ENCODE measurements at places on chromosomes 3 and 15.

DNA sequence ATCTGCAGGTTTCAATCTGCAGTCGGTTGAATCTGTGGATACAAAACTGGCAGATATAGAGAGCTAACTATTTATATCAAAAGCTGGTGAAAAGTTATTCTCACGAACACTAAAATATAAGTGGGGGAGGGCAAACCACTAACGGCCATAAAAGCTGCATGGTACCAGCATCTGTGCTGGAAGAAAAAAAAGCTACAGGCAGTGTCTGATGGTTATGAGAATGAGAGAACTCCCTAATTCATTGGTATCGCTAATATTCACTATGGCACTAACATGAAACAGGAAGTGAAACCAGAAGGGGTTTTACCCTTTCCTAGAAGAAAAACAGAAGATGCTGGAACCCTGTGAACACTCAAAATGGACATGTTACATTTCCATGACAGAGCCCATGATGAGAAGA is 15.9 kb downstream of the CEP70 start:
- DNase-seq = no peak

DNA sequence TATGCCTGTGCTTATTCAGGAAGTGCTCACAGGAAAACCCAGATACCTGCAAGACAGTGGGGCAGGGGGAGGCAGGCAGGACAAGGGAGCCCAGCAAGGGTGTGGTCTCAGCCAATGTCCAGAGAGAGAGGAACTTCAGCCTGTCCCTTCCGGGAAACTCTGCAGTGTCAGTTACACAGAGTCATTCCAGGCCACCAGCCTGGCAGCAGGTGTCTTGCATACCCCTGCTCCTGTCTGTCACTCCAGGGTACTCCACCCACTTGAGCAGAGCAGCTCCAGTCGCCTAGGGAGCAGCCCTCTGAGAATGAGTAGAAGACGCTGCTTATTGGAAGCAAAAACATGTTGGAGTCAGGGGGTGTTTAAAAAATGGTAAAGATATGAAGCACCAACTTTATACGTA is 431.2 kb upstream of the RGMA start:
- no peak for DNase-seq

GRCh38 chr3:18190646-18191045 is 234.5 kb downstream of the SATB1 start:
- no peak for DNase-seq

GRCh38 chr3:128480278-128480677 is 12.7 kb downstream of the GATA2 start:
- no peak for DNase-seq

DNA sequence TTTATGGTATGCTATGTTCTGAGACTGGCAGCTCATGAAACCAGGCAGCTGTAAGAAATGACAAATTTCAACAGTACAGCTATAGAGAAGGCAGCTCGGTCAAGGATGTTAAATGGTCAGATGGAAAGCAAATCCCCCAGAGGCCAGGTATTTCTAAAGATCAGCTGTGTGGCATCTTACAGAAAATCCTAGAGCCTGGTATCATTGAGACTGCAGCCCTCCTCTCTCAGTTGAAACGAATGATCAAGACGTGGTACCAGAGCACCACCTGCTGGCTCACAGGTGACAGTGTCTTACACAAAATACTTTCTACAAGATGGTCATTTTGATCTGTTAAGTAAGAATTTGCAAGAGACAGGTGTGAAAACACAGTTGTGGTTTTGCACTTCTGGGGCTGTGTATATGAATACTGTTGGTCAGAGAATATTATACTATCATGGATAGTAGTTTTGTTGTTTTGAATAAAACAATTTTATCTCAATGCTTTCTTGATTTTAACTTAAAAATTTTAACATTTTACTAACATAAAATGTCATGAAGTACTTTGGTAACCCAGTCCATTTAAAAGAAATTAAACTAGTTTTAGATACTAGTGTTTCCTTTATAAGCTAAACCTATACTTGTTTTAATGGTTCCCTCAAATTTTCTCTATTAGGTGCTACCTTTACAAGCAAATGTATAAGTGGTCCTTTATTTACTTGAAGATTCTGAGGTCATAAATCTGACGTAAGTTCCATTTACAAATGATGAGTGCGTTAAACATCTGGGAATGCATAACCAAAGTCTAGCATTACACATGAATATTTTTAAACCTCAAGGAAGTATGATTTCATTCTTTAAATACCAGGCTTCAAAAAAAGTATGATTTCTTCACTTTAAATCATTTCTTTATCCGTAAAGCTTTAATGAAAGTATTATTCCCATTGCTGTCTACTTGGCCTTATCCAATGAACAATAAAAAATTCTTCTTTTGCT is 121.8 kb downstream of the PDZRN3 start:
- peak; percentile 73 for DNase-seq

DNA sequence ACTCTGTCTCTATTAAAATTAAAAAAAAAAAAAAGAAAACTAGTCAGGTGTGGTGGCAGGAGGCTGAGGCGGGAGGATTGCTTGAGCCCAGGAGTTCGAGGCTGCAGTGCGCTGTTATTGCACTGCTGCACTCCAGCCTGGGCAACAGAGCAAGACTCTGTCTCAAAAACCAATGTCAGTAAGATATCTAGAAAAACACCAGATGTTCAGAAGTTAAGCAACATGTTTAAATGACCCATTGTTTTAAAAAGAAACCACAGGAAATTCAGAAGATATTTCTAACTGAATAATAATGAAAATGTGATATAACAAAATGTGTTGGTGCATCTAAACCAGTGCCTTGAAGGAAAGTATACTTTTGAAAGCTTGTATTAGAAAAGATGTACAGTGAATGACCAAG is 203.4 kb upstream of the CGNL1 start:
- no peak for DNase-seq

GRCh38 chr15:33988384-33988783 is 20.1 kb downstream of the CHRM5 start:
- DNase-seq = no peak

DNA sequence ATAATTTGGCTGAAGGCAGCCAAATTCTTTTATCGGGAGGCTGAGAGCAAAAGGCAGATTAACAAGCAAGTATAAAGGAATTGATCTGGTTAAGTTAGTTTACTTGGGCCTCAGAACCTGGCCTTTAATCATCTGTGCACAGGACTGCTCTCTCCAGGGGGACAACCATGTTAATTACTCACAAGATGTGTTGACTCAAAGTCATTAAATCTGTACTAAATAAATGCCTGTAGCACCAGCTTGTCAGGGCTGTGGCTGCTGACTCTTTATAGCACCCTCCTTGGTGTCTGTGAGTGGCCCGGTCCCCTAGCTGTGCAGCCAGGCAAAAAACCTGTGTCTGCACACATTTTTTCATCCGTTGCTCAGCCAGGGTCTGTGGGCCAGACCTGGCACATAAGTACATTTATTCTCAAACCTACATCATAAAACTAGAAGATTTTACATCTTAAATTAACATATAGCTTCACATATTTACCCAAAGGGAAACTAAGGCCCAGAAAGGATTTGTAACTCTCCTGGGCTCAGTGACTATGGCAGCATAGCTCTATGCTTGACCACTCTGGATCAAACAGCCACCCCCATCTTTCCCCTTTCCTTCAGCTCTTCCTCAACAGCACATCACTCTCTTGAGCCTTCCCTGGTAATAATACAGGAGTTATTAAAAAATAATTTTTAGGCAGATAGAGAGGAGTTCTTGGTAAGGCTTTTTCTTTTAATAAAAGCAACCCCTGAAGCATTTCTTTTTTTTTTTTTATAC is 51.4 kb downstream of the NCEH1 start:
- peak; percentile 47 for DNase-seq

- no peak for DNase-seq
Observed at GRCh38 chr3:65029130-65029529, 341.3 kb upstream of the ADAMTS9 start.

GRCh38 chr3:182967218-182968204 is 12.8 kb downstream of the DCUN1D1 start:
- no peak for DNase-seq

DNA sequence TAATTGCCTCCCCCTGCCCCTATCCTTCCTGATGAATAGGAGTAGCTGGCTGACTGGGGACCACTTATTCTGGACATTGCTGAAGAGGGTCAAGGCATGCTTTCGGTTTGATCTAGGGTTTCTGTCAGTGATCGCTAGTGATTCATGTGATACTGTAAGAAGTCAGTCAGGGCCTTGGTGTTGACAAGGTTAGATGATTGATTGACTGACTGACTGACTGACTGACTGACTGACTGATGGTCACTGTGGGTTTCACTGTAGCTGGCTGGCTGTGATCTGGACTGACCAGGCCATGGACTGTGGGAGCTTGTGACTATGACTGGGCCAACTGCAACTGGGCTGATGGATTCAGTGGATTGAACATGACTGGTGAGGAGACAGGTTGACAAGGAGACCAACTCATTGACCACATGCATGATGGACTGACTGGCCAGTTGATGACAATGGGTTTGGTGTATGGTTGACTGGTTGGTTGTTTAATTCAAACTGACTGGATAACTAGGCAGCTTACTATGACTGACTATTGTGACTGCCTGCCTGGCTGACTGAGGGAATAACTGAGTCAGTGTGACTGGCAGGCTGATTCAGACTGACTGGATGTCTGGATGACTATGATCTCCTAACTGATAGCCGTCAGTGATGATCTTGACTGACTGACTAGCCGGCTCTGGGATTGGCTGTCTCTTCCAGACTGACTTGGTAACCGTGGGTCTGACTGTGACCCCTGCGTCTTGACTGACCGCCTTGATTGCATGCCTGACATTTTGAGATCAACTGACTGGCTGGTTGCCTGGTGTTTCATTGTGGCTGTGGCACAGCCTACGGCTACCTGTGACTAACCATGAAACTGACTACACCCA is 509.9 kb downstream of the SHQ1 start:
- DNase-seq = peak; percentile 48

DNA sequence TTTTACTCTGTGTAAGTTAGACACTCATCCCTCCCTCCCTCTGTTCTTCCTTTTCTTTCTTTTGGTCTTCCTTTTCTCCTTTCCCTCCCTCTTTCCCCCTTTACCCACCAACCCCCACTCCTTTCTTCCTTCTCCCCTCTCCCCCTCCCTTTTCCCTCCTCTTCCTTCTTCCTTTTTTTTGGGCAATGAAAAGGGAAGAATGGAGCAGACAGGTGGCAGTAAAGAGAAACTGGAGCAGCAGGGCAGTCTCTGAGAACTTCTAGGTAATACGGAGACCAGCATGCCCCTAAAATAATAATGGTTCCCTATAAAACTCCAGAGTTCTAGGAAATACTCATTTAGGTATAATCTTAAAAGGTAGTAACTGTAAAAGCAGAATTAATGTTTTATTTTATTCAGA is 11.4 kb upstream of the GPR171 start:
- no peak for DNase-seq

DNA sequence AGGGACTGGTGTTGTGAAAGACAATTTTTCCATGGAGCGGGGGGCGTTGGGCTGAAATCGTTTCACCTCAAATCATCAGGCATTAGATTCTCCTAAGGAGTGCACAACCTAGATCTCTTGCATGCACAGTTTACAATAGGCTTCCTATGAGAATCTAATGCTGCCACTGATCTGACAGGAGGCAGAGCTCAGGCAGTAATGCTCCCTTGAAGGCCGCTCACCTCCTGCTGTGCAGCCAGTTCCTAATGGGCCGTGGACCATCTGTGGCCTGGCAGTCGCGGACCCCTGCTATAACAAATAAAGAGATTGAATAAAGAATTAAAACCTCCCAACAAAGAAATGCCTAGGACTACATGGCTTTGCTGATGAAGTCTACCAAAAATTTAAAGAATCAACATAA is 25.3 kb upstream of the ANKRD28 start:
- no peak for DNase-seq

GRCh38 chr15:45548753-45549520 is 26.4 kb upstream of the SLC30A4 start:
- DNase-seq = no peak

- no peak for DNase-seq
Observed at GRCh38 chr3:52498137-52499054, 3.3 kb downstream of the STAB1 start.

- peak; percentile 58 for DNase-seq
Observed at GRCh38 chr3:88113311-88114162, 36.2 kb upstream of the C3orf38 start.

- DNase-seq = no peak
Observed at GRCh38 chr3:189488241-189488767, 142.9 kb upstream of the TP63 start.

GRCh38 chr3:54171509-54171908 is 49.2 kb downstream of the CACNA2D3 start:
- DNase-seq = no peak

DNA sequence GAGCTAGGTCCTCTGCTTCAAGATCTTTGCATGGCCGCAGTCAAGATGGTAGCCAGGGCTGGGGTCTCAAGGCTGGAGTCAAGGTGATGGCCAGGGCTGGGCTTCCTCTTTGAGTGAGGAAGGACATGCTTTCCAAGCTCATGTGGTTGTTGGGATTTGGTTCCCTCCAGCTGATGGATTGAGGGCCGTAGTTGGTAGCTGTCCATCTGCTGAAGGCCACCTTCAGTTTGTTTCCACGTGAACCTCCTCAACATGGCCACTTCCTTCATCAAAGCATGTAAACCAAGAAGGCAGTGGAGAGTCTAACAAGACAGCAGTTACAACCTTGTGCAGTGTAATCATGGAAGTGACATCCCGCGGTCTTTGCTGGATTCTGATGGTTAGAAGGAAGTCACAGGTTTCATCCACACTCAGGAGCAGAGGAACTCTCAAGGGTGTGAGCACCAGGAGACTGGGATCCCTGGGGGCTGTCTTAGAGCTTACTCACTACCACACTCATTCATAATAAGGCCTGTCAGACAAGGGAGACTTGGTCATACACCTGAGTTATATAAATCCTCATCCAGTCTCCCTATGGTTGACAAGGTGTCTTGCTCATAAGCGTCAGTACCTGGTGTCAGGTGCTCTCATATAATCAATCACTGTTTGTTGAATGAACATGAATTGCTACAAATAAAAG is 42.1 kb downstream of the ABHD5 start:
- no peak for DNase-seq
